A549 treated with RU486 at 1 μM for 4 hours (cell line): ENCODE measurements at places on chromosomes 6 and 20. TPM values are rescaled to one million over a fixed set of nuclear protein-coding genes. Genes with fewer than 3 reads are reported as not detected.

FAM184A gene
- total RNA-seq: 0.07 TPM in 1 of 5 replicates, not detected in the others

PTCHD4 gene
- total RNA-seq: 0.03 to 0.15 TPM (median 0.08 TPM) in 4 of 5 replicates, not detected in the other

FOXC1 gene
- total RNA-seq: 5.5 to 10.2 TPM (median 9.4 TPM) in 5 replicates

SRMS gene
- not detected in 5 replicates for total RNA-seq

ZGPAT gene
- 18.7 to 27.3 TPM (median 26.3 TPM) in 5 replicates for total RNA-seq

CPNE5 gene
- total RNA-seq: 0.05 to 0.15 TPM (median 0.08 TPM) in 4 of 5 replicates, not detected in the other

ZSCAN12 gene
- total RNA-seq: 1.2 to 2.0 TPM (median 1.6 TPM) in 5 replicates

TSPYL1 gene
- 24.9 to 32.8 TPM (median 30.5 TPM) in 5 replicates for total RNA-seq

SPAG4 gene
- 3.6 to 6.0 TPM (median 4.5 TPM) in 5 replicates for total RNA-seq

BPIFB1 gene
- total RNA-seq: 0.13 to 0.19 TPM in 2 of 5 replicates, not detected in the others

FOXP4 gene
- total RNA-seq: 15.9 to 26.4 TPM (median 21.2 TPM) in 5 replicates

DDAH2 gene
- 26.5 to 32.4 TPM (median 29.4 TPM) in 5 replicates for total RNA-seq

SIRPD gene
- not detected in 5 replicates for total RNA-seq

MAN1A1 gene
- total RNA-seq: 0.02 to 0.26 TPM (median 0.03 TPM) in 4 of 5 replicates, not detected in the other

LTA gene
- total RNA-seq: 0.10 TPM in 1 of 5 replicates, not detected in the others

SRSF12 gene
- 0.35 to 1.2 TPM (median 1.0 TPM) in 5 replicates for total RNA-seq

WFDC5 gene
- total RNA-seq: not detected in 5 replicates

BEND3 gene
- total RNA-seq: 3.3 to 4.1 TPM (median 3.8 TPM) in 5 replicates

HFE gene
- 8.9 to 13.3 TPM (median 12.2 TPM) in 5 replicates for total RNA-seq

PDE10A gene
- 29.1 to 34.8 TPM (median 33.0 TPM) in 5 replicates for total RNA-seq

MYB gene
- total RNA-seq: 0.35 to 1.3 TPM (median 0.63 TPM) in 5 replicates

PRPH2 gene
- not detected in 5 replicates for total RNA-seq

TEAD3 gene
- 4.4 to 6.6 TPM (median 5.7 TPM) in 5 replicates for total RNA-seq

PRKN gene
- 0.07 TPM in 1 of 5 replicates, not detected in the others for total RNA-seq

ERVFRD-1 gene
- not detected in 5 replicates for total RNA-seq

THBS2 gene
- 0.02 TPM in 1 of 5 replicates, not detected in the others for total RNA-seq

MUC21 gene
- not detected in 5 replicates for total RNA-seq

PRR3 gene
- total RNA-seq: 15.1 to 17.6 TPM (median 16.6 TPM) in 5 replicates

F13A1 gene
- not detected in 5 replicates for total RNA-seq

PSMB9 gene
- 13.9 to 21.8 TPM (median 18.1 TPM) in 5 replicates for total RNA-seq

LGSN gene
- total RNA-seq: 2.7 to 3.8 TPM (median 3.2 TPM) in 5 replicates

PSORS1C1 gene
- total RNA-seq: 3.0 to 4.4 TPM (median 4.1 TPM) in 5 replicates

GMNN gene
- 53.5 to 64.3 TPM (median 56.0 TPM) in 5 replicates for total RNA-seq

RAB44 gene
- total RNA-seq: 0.02 to 0.06 TPM (median 0.04 TPM) in 4 of 5 replicates, not detected in the other

TRIM40 gene
- not detected in 5 replicates for total RNA-seq

APCDD1L gene
- 0.10 TPM in 1 of 5 replicates, not detected in the others for total RNA-seq

TMEM217 gene
- 0.80 to 1.1 TPM (median 0.97 TPM) in 5 replicates for total RNA-seq

GGTLC1 gene
- not detected in 5 replicates for total RNA-seq

CST4 gene
- total RNA-seq: not detected in 5 replicates

ITPR3 gene
- 30.2 to 44.3 TPM (median 36.9 TPM) in 5 replicates for total RNA-seq

TRIM27 gene
- total RNA-seq: 39.1 to 47.4 TPM (median 45.8 TPM) in 5 replicates
